ENCODE measurements at places on chromosomes 11 and 22.
A peak's percentile ranks its signal among the peaks of the same experiment; 100 is the strongest.

- DNase-seq: no peak
Measured at GRCh38 chr11:63998558-63999348, 12.5 kb downstream of the OTUB1 start.

DNA sequence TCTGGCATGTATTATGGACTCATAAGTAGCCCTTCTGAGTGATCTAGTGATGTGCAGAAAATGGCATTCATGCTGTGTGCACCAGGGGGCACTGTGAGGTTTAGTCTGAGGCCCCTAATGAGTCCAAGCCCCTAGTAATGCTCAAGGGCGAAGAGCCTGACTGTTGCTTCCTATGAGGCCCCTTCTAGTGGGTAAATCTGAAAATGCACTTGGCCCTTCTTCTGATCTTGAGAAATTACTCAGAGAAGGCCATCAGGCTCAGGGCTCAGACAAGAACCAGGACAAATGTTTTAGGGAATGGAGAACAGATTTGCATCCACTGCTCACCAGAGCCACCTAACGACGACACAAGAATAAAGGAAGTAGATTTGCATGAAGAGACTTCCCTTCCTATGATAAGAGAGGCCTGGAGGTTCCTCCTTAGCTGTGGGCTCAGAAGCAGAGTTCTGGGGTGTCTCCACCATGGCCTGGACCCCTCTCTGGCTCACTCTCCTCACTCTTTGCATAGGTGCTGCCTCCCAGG is 75.8 kb downstream of the GGTLC2 start:
- DNase-seq: peak; percentile 63

- DNase-seq: no peak
Measured at GRCh38 chr22:16603448-16603768, 10.8 kb upstream of the CCT8L2 start.

GRCh38 chr22:47086596-47087248 is 324.3 kb downstream of the TBC1D22A start:
- no peak for DNase-seq

GRCh38 chr11:69560141-69560790 is 78.8 kb downstream of the LINC01488 start:
- DNase-seq: no peak

- no peak for DNase-seq
Measured at GRCh38 chr11:33060271-33060670, 20.9 kb downstream of the TCP11L1 start.

- DNase-seq: no peak
Measured at GRCh38 chr11:19979519-19979845, 180.8 kb downstream of the DBX1 start.

- no peak for DNase-seq
Measured at GRCh38 chr22:39367035-39367434, 17.2 kb downstream of the SYNGR1 start.

- no peak for DNase-seq
Measured at GRCh38 chr11:38680166-38680565, 2082.1 kb upstream of the RAG2 start.

GRCh38 chr22:27239520-27239919 is 562.0 kb downstream of the MN1 start:
- no peak for DNase-seq

DNA sequence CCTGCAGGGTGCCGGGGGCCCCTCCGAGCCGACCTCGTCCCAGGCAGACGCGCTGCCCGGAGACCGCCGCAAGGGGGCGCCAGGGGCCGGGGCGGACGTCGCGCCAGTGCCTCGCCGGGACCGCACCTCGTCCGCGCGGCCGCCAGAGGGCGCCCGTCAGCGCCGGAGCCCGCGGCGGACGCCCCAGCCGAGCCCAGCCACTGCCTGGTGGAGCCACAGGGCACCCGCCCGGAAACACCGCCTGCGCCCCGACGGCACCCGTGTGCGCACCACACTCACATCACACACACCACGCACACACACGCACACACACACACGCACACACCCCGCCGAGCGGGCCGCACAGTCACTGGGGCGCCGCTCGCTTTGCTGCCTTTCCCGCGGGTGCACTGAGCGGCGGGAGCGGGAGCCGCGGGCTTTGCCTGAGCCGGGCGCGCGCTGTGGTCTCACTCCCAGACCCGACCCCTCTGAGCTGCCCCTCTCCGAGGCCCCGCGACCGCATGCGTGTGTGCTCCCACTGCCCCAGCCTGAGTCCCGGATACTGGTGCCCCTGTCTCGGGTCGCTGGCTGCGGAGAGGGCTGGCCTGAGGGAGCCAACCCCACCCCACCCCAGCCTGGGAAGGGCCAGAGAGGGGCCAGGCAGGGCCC is 449.3 kb downstream of the OPCML start:
- peak; percentile 31 for DNase-seq

- DNase-seq: no peak
Measured at GRCh38 chr11:117816151-117816741, 8.3 kb downstream of the FXYD2 start.

DNA sequence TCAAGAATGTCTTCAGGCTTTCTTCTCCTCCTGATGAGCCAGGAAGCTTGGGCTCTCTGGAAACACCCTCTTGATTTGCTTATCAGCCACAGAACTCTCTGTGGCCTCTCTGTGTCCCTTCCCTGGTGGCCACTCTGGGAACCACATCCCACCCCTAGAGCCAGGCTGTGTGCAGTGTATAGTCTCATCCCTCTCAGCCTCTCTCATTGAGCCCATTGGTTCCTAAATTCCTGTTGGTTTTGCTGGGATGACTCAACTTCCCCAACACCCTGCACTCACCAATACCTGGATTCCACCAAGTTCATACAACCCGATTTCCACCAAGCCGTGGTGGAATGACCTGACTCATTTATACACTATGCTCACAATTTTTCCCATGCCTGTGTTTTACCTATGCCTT is 5.2 kb downstream of the IRAG1 start:
- DNase-seq: no peak

DNA sequence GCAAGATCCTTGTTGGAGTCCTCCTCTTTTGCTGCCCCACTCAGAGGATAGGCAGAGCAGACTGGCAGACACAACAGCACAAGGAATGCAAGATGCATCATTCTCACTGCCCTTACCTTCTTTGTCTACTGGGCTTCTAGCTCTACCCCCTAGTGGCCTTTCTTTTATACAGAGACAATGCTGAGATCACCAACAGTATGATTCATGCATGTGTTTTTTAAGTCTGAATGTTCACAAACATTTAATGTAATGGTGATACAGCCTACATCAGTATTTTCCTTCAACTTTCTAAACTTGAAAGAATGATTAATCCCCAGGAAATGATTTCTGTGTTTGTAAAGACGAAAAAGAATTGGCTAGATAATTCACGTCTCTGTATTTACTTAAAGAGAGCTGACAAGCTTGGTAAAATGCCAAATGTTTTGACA is at the start of gene MMP10:
MMP10 (minus strand) TSS at position 138 of the 428 bp plus-strand sequence; CDS start at position 101, 37 bp downstream.
- no peak for DNase-seq

- DNase-seq: no peak
Measured at GRCh38 chr22:25950111-25950510, 208.1 kb downstream of the MYO18B start.

GRCh38 chr22:44431256-44431655 is 66.8 kb downstream of the RTL6 start:
- no peak for DNase-seq
